T-helper 17 cell (primary cell): ENCODE measurements at places on chromosomes 5 and 9. TPM values are rescaled to one million over a fixed set of nuclear protein-coding genes. Genes with fewer than 3 reads are reported as not detected.
A peak's percentile ranks its signal among the peaks of the same experiment; 100 is the strongest.

- H3K4me3 ChIP-seq: no peak overlapping the region
- no peaks in the 10 kb centered on the region for H3K27me3 ChIP-seq
- DNase-seq: no peak
Observed at GRCh38 chr5:8770431-8770830, 775.4 kb downstream of the SEMA5A start.

DNA sequence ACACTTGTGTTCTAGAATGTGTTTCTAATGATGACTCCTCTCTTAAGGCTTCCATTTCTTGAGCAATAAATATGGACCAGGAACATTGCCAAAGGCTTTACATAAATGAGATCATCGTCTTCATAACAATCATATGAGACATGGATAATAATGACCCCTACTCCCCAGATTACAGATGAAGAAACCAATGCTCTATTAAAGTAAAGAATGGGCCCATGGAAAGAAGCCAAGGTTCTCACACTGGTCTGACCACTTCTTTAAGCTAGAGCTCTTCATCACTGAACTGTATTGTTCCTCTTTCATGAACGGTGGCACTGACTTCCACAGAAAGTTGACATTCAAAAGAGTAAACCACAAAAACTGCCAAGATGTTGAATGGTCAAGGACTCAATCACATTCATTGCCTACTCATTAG, 65.3 kb downstream of the MARCHF3 start:
- H3K27ac ChIP-seq: no peak overlapping the region
- no peaks in the 10 kb centered on the region for H3K27me3 ChIP-seq
- DNase-seq: no peak

GRCh38 chr9:124676159-124676551, 95.0 kb downstream of the NR6A1 start:
- H3K4me1 ChIP-seq: peaks cover 3% of the 10 kb centered on the region
- H3K36me3 ChIP-seq: no peaks in the 10 kb centered on the region
- DNase-seq: no peak
- H3K4me3 ChIP-seq: no peak overlapping the region
- peaks cover 46% of the 10 kb centered on the region for H3K27me3 ChIP-seq

GRCh38 chr9:81370650-81371049, 318.7 kb downstream of the TLE1 start:
- no peaks in the 10 kb centered on the region for H3K27me3 ChIP-seq
- H3K4me3 ChIP-seq: no peak overlapping the region
- no peaks in the 10 kb centered on the region for H3K4me1 ChIP-seq
- H3K27ac ChIP-seq: no peak overlapping the region
- H3K36me3 ChIP-seq: no peaks in the 10 kb centered on the region

DNA sequence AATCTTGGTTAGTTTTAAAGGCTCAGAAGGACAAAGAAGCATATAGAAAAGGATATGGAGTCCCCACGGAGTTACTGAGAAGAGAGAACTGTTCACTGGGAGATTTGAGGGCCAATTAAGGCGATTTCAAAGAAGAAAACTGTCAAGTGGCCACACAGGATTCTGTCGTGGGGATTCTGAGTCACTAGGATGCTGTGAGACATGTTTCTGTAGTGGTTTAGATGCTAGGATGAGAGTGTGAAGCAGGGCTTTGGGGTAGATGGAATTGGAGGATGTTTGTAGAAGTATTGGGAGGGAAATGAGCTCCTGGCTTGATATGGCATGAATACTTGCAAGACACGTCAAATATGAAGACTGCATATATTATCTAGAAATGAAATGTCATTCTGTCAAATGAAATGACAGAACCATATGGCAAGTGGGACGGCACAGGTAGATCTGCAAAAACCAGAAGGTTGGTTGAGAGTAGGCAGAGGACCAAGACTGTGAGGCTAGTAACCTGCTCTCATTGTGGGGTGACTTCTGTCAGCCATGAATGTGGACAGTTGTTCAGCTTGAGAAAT, 136.3 kb upstream of the SPRY4 start:
- no peaks in the 10 kb centered on the region for H3K36me3 ChIP-seq
- no peak overlapping the region for H3K4me3 ChIP-seq
- no peak for DNase-seq

GRCh38 chr9:122988920-122989621, 44.4 kb upstream of the GPR21 start:
- H3K36me3 ChIP-seq: peaks cover 3% of the 10 kb centered on the region
- no peak overlapping the region for H3K4me3 ChIP-seq
- no peak for DNase-seq
- H3K27me3 ChIP-seq: no peaks in the 10 kb centered on the region

- H3K27me3 ChIP-seq: no peaks in the 10 kb centered on the region
- no peak overlapping the region for H3K4me3 ChIP-seq
- DNase-seq: no peak
- H3K36me3 ChIP-seq: peaks cover 19% of the 10 kb centered on the region
- H3K4me1 ChIP-seq: peaks cover 7% of the 10 kb centered on the region
Observed at GRCh38 chr5:151037561-151038411, 17.4 kb downstream of the GPX3 start.

DNA sequence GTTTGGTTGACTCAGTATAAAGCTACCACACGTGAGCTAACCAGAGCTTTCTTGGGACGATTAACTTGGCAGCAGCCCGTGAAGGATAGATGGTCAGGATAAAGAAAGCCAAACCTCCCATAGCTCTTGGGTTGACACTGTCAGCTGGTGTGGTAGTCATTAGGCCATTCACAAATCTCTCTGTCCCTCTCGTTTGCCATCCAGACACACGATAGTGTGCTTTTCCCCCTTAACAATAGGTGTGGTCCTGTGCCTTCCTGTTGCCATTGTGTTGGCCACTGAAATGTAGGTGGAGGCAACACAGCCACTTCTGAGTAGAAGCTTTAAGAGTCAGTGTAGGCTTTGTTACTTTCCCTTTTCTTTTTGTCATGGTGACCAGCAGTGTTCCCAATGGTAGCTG, 11.7 kb downstream of the OR13J1 start:
- peaks cover 3% of the 10 kb centered on the region for H3K36me3 ChIP-seq
- H3K4me1 ChIP-seq: peaks cover 18% of the 10 kb centered on the region
- H3K27ac ChIP-seq: no peak overlapping the region
- peaks cover 36% of the 10 kb centered on the region for H3K27me3 ChIP-seq
- H3K4me3 ChIP-seq: no peak overlapping the region

- peaks cover 19% of the 10 kb centered on the region for H3K27me3 ChIP-seq
- no peak for DNase-seq
- peaks cover 8% of the 10 kb centered on the region for H3K36me3 ChIP-seq
- H3K4me1 ChIP-seq: peaks cover 2% of the 10 kb centered on the region
- H3K27ac ChIP-seq: peak overlapping the region; percentile 71
Observed at GRCh38 chr5:65066387-65067146, 297.8 kb downstream of the CWC27 start.

GRCh38 chr9:77224746-77225312, 47.5 kb downstream of the VPS13A start:
- H3K4me1 ChIP-seq: peaks cover 8% of the 10 kb centered on the region
- DNase-seq: no peak
- no peaks in the 10 kb centered on the region for H3K27me3 ChIP-seq
- H3K36me3 ChIP-seq: peaks cover 15% of the 10 kb centered on the region
- H3K27ac ChIP-seq: no peak overlapping the region
- no peak overlapping the region for H3K4me3 ChIP-seq

DNA sequence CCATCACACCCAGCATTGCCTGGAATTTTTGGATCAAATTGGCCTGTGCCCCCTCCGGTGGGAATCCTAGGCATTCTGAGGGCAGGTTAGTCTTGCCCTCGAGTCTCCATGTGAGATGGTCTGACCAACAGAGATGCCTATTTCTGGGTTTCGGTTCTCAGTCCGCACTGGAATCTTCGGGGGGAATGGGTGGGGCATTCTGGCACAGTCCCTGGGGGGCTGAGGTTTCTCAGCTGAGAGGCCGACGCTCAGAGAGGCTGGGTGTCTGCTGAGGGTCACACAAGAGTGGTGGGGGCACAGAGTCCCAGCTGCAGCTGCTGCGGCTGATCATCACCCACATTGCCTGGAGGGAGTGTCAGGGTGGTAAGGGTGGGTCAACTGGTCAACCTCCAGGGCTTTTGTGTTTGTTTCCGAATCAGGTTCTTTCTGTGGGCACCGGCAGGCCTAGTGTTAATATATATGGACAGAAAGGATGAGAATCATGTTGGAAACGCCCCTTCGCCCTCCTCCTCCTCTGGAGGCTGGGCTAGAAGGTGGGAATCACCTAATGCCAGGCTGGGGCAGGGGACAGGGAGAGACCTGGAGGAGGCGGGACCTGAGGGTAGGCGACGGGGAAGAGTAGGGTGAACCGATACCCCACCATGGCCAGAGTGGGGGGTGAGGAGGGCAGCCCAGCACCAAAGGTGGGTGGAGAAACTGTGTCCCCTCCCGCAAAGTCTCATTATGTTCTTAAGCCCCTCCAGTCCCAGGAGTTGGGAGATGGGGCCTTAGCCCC, 149.5 kb upstream of the PHYKPL start:
- DNase-seq: no peak
- no peaks in the 10 kb centered on the region for H3K36me3 ChIP-seq
- H3K4me3 ChIP-seq: no peak overlapping the region
- peaks cover 3% of the 10 kb centered on the region for H3K4me1 ChIP-seq
- peaks cover 26% of the 10 kb centered on the region for H3K27me3 ChIP-seq

GRCh38 chr9:89179540-89179894, 899 bp upstream of the SHC3 start:
- H3K27ac ChIP-seq: no peak overlapping the region
- H3K36me3 ChIP-seq: peaks cover 3% of the 10 kb centered on the region
- peak overlapping the region; percentile 63 for H3K4me3 ChIP-seq
- peaks cover 66% of the 10 kb centered on the region for H3K27me3 ChIP-seq
- peaks cover 11% of the 10 kb centered on the region for H3K4me1 ChIP-seq

- no peak for DNase-seq
- no peak overlapping the region for H3K27ac ChIP-seq
- peaks cover 21% of the 10 kb centered on the region for H3K27me3 ChIP-seq
- H3K4me3 ChIP-seq: no peak overlapping the region
Observed at GRCh38 chr9:105187781-105188180, 56.7 kb upstream of the SLC44A1 start.

GRCh38 chr5:104635227-104635626, 1072.6 kb upstream of the NUDT12 start:
- H3K4me3 ChIP-seq: no peak overlapping the region
- no peaks in the 10 kb centered on the region for H3K27me3 ChIP-seq
- no peaks in the 10 kb centered on the region for H3K36me3 ChIP-seq
- H3K4me1 ChIP-seq: no peaks in the 10 kb centered on the region
- no peak overlapping the region for H3K27ac ChIP-seq

GRCh38 chr9:92146610-92147009, 31.4 kb upstream of the SPTLC1 start:
- peaks cover 53% of the 10 kb centered on the region for H3K27me3 ChIP-seq
- peaks cover 8% of the 10 kb centered on the region for H3K36me3 ChIP-seq
- H3K27ac ChIP-seq: no peak overlapping the region
- peak overlapping the region; percentile 25 for H3K4me3 ChIP-seq
- peaks cover 11% of the 10 kb centered on the region for H3K4me1 ChIP-seq
- DNase-seq: no peak

DNA sequence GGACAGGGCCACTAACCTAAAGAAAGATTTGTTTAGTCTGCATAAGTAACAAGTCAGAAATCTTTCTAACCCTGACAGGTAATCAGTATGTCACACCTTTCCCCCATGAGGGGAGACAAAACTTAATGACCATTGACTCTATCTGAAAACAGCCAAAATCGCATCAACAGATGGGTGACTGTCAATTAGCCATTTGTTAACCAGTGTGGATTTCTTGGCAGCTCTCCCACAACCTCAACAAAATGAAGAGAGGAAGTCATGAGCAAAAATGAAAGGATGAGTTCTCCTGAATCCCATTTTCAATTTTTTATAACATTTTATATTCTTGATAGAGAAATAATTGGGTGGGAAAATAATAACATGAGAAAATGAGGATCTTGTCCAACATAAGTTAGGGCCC, 84.6 kb upstream of the SNX2 start:
- H3K27ac ChIP-seq: no peak overlapping the region
- DNase-seq: no peak
- H3K27me3 ChIP-seq: peaks cover 9% of the 10 kb centered on the region
- H3K4me3 ChIP-seq: no peak overlapping the region
- H3K4me1 ChIP-seq: peaks cover 2% of the 10 kb centered on the region

GRCh38 chr9:17342696-17343095, 207.9 kb downstream of the CNTLN start:
- H3K36me3 ChIP-seq: no peaks in the 10 kb centered on the region
- no peaks in the 10 kb centered on the region for H3K4me1 ChIP-seq
- no peak overlapping the region for H3K27ac ChIP-seq
- H3K4me3 ChIP-seq: no peak overlapping the region
- no peak for DNase-seq

GRCh38 chr9:121071756-121072421, 2.9 kb upstream of the CNTRL start:
- H3K27me3 ChIP-seq: no peaks in the 10 kb centered on the region
- H3K36me3 ChIP-seq: peaks cover 10% of the 10 kb centered on the region
- peak overlapping the region; percentile 90 for H3K4me3 ChIP-seq
- H3K4me1 ChIP-seq: peaks cover 36% of the 10 kb centered on the region
- no peak for DNase-seq

- no peak for DNase-seq
- no peak overlapping the region for H3K4me3 ChIP-seq
- H3K36me3 ChIP-seq: no peaks in the 10 kb centered on the region
- H3K27me3 ChIP-seq: peaks cover 48% of the 10 kb centered on the region
- no peak overlapping the region for H3K27ac ChIP-seq
- H3K4me1 ChIP-seq: no peaks in the 10 kb centered on the region
Observed at GRCh38 chr5:160260881-160261815, 31.8 kb downstream of the FABP6 start.

DNA sequence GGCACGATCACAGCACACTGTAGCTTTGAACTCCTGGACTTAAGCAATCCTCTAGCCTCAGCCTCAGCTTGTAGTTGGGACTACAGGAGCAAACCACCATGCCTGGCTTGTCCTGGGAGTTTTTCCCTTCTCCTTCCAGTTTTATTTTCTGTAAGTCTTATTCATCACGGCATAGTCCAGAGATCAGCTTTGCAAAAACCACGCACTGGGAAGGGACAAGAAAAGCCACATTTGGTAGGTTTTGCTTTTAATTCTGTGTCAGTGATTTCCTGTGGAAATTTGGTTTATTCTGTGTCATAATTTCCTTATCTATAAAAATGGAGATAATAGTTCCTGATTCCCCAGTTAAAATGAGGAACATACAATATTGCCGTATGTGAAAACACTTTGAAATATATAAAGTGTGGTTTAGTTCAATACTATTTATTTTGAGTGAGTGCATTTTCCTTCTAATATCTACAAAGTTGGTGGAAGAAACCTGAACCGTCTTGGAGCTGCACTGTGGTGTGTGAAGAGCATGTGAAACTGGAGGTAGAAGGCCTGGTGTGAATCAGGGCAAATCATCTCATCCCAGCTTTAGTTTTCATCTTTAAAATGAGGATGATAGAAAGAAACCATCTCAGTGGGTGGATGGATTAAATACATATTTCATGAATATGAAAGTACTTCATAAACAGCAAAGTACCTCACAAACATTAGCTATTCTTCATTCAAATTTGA, 92.8 kb upstream of the ELL2 start:
- H3K36me3 ChIP-seq: no peaks in the 10 kb centered on the region
- no peak for DNase-seq
- H3K27me3 ChIP-seq: peaks cover 22% of the 10 kb centered on the region
- no peaks in the 10 kb centered on the region for H3K4me1 ChIP-seq
- H3K27ac ChIP-seq: no peak overlapping the region

Gene PCDHB7
- not detected for total RNA-seq

Gene TXNDC15
- total RNA-seq: 31.5 TPM

Gene OR13C4
- total RNA-seq: not detected

Gene NPR3
- total RNA-seq: 0.05 TPM

Gene DNM1
- 1.3 TPM for total RNA-seq

Gene SPINK6
- total RNA-seq: not detected

Gene IFNA13
- not detected for total RNA-seq
